Ureter (tissue), 1 donor: ENCODE measurements at places on chromosomes 4 and X. TPM values are rescaled to one million over a fixed set of nuclear protein-coding genes. Genes with fewer than 3 reads are reported as not detected.

Gene WNK3
- 10.0 TPM for total RNA-seq

GRCh38 chr4:90852237-90852636, 725.0 kb downstream of the CCSER1 start:
- no peak for DNase-seq

GRCh38 chr4:100113096-100113495, 77.2 kb downstream of the DDIT4L start:
- DNase-seq: no peak

Gene NPFFR2
- total RNA-seq: 0.60 TPM

DNA sequence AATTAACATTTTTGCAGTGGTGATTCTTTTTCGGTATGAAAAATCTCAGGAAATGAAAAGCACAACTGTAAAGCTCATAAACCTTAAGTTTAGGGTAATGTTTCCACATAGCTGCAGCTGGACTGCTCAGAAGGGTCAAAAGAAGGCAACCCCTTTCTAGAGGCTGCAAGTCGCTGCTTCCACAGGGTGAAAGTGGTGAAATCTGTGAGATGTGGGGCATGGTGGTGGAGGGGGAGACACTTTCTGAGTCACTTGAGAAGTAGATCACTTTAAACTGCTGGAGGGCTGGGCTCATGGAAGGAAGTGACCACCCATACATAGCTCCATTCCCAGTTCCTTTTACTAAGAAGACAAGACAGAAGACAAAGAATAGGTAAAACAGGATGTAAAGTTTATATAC, 8.7 kb downstream of the SFRP2 start:
- DNase-seq: no peak

- DNase-seq: no peak
These were observed 192.1 kb downstream of the SPRY1 start for GRCh38 chr4:123588631-123589241.

- no peak for DNase-seq
These were observed 118.2 kb downstream of the PPP3CA start for GRCh38 chr4:101229116-101229515.

DNA sequence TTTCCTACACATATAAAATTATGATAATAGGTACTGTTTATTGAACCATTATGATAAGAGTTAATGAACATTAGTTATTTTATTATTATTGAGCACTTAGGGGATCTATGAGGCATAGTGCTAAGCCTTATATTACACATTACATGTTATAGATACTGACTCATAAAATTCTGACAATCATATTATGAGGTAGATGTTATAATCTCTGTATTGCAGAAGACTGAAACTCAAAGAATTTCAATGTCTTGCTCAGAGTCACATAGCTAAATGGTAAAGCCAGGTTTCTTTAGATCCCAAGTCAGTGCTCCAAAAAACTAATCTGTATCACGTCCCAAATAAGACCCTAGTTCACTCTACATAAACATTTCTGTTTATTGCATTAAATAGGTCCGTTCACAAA, 207.2 kb upstream of the CNKSR2 start:
- no peak for DNase-seq

Gene CXCL6
- 0.73 TPM for total RNA-seq

Gene GYPA
- not detected for total RNA-seq

DNA sequence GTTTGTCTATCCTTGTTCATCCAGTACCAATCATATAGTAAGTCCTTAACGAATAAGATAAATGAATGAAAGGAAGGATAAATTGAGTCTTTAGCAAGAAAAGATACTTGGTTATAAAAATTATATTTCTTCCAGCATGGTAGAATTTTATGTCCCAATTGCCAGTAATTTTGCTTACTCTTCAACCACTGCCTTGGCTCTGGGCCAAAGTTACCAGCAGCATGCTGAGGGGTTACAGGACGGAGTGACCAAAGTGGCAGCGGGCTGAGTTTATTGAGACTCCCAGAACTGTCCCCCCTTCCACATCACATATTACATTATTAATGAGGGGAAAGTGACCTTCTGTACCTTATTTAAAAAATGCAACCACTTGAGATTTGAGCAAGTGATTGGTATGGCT, 121.7 kb downstream of the RASGEF1B start:
- DNase-seq: no peak

DNA sequence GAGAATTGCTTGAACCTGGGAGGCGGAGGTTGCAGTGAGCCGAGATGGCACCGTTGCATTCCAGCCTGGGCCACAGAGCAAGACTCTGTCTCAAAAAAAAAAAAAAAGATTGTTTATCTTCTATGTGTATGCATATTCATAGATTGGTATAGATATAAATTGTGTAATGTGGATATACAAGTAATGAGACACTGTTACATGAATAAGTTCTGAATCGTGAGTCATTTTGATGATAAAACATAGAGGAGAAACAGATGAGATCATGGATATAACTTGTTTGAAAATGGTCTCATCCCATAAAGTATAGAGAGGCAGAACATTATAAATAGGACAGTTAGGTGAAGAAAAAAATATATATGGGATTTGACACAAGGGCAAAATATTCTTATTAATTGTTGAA, 628.0 kb downstream of the IL1RAPL1 start:
- no peak for DNase-seq

DNA sequence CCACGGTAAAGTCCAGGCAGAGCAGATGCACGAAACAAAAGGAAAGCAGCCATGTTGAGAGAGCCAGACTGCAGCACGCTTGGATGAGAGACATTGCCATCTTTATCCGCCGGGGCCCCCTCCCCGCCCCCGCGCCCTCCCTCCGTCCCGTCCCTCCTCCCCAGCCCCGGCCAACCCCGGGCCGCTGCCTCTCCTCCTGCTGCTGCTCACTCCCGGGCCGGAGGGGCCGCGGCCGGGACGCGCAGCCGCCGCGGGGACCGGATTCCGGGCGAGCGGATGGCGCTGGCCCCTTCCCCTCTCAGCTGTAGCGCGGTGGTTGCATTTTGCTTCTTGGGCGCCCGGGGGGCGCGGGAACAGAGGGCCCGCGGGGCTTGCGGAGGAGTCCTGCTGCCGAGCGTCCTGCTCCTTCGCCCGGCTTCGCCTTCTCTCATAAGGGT, 542 bp downstream of the RNF150 start:
- peak; percentile 46 for DNase-seq

DNA sequence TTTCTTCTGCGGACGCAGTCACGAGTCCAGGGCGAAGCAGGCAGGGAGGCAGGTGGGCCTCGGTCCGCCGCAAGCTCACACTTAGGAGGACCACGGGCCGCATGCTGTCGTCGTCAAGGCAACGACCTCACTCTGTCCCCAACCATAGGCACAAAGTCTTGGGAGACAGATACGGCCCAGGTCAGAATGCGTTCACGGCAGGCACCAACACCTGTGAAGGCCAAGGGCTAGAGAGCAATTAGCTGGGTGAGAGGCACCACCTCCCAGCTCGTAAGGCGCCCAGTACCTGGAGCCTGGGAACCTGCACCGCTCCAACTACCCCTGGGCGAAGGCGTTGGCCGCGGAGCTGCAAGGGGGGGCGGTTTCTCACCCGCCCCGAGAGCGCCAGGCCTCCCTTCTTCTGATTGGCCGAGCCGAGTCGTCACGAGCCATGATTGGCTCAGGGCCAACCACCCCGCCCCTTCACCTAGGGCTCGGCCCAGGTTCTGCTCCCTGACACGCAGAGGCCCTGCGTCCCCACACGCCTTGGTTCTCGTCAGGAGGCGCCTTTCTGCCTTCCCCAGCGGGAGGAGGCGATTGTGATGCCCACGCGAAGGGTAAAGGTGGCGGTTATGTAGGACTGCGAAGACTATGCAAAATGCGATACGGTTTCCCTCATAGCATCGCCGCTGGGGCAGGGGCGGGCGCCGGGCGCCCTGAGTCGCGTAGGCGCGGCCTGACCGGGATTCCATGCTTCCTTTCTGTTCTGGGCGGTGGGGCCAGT, at the start of gene CDKL2:
Gene CDKL2, minus strand, starts transcription at position 355 of the 763 bp plus-strand sequence. CDS start 4,540 bp downstream, outside the sequence.
- DNase-seq: peak; percentile 88

DNA sequence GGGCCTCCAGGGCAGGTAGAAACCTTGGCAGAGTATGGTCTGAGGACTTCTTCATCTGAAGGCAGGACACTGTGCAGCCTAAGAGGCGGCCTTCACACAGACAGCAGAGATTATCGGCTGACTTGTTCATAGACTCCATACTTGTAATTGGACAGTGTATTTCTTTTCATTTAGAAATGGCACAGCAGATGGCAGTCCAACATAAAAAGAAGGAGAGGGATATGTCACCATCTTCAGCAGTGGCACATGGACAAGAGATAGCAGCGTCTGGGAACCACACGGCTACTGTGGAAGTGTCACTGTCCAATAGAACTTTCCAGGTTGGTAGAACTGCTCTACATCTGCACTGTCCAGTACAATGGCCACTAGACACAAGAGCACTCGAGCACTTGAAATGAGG, 21.7 kb upstream of the GEMIN8 start:
- no peak for DNase-seq

DNA sequence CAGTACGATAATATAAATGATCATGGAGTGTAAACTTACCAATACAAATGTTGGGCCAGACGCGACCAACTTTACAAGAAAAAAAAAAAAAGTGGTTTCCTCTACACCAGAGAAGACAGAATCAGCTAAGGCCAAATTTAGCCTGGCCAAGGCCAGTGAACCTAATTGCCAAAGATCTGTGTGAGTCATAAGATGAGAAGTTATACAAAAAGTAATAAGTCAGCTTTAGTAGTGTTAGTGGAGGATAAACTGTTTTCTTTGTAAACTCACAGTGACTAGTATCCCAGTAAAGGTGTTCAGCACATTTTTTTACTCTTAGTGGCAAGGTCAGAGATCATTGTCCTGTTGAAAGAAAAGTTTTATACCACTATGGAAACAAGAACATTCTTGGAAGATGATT, 531.4 kb upstream of the TECRL start:
- DNase-seq: no peak

DNA sequence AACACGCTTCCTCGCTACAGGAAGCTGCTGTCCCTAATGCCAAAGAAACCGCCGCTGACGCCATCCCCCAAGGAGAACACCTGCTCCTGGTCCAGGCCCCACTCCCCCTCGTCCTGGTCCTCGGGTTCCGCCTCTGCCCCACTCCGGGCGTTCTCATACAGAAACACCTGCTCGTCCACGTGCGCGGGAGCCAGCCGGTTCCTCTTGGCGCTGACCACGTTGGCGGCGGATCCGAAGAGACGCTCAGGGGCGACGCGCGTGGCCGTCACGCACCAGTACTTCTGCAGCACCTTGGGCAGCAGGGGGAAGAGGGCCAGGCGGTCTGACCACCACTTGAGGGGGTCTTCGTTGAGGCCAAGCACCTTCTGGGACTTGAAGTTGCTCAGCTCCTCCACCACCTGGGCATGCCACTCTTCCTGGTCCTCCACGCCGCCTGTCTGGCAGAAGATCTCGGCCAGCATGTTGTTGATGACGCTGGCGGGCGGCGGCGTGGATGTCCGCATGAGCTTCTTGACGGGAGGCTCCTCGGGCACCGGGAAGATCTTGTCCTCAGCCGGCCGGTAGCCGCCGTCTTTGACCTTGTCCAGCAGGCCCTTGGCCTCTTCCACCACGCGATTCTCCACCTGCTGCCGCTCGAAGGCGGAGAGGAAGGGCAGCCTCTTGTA, 12.0 kb downstream of the DHRSX start:
- no peak for DNase-seq

Gene IDS
- 86.8 TPM for total RNA-seq

Gene PABPC1L2B
- total RNA-seq: not detected

DNA sequence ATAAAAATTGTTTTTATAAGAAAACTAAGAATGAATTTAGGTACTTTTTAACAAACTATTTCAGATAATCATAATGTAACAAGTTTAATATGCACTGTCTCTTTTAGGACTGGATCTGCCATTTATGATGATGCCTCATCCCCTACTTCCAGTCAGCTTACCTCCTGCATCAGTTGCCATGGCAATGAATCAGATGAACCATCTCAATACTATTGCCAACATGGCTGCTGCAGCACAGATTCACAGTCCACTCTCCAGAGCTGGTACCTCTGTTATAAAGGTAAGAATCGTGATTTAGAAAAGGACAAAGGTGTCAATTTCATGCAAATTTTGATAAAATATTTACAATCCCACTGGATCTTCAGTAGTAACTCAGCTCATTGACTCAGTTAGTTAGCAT, 566.2 kb downstream of the DACH2 start:
- no peak for DNase-seq

Gene RPA4
- 2.6 TPM for total RNA-seq

- DNase-seq: no peak
These were observed 443.2 kb upstream of the FGF16 start for GRCh38 chrX:77003956-77004355.

DNA sequence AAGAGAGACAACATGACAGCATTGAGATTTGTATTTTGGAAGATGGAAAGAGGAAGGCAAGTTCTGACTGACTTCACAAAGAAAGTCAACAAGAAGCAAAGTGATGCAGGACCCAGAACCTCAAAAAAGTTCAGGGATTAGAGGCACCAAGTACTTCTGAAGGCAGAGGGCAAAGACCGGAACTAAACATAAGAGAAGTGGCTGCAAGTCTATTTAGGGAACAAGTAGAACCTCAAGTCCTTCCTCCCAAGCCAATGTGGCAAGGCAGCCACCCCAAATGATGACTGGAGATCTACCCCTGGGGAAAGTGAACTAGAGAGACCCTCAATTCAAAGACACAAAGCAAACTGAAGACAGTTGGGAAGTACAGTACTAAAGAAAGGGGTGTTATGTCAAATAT, 46.6 kb downstream of the SLC39A8 start:
- DNase-seq: no peak

DNA sequence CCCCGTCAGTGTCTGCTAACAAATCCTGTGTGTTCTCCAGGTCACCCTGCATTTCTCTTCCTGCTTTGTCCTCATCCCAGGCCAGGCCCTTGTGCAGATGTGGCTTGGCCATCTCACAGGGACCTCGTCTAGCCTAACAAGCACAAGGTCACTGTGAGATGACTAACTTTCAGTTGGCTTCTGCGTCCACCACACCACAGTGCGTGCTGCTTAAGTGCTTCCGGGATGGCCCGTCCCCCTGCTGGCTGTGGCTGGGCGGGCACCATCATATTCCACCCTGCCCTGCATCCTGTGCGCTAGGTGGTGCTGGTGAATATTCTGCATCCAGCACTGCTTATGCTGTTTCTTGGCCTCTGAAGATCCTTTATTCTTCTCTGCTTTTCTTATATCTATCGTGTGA, 33.8 kb downstream of the RBBP7 start:
- peak; percentile 47 for DNase-seq

Gene SPACA5
- not detected for total RNA-seq

Gene SSX7
- total RNA-seq: not detected

Gene PPA2
- 98.0 TPM for total RNA-seq

DNA sequence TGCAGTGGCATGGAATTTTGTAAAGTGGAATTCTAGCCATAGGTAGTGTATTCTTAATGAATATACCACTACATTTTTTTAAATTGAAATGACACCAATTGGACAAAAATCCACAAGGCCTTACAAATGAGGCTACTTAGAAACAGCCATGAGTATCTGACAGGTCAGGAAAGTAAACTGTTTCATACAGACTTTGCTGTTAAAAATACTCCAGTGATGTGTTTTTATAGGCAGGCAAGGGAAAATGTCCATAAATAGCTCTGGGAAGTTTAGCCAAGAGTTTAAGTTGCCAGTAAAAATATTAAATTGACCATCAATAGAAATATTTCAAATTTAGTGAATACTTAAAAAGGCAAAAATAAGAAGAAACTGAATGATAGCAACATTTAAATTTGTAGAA, 41.8 kb upstream of the PDLIM5 start:
- DNase-seq: no peak
